ENCODE measurements at places on chromosomes 2 and 18.

DNA sequence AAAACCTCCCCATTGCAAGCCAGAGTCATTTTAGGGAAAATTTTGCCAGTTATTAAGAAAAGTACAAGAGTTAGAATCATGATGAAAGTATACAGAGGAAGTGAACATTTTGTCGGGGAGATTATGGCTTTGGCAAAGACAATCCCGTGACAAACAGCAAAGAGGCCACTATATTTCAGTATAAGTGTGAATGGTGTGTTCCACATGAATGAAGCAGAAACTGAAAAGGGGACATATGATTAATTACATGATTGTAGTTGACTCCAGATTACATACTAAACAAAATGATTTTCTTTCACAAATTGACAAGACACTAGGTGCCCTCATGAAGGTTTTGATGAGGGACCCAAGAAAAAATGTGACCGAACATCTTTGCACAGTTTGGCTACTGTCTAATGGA, 42.0 kb downstream of the SP140 start:
- no peak for DNase-seq

GRCh38 chr2:121245120-121245820, 39.7 kb downstream of the TFCP2L1 start:
- no peak for DNase-seq

GRCh38 chr2:121598087-121598486, 51.2 kb downstream of the CLASP1 start:
- no peak for DNase-seq

DNA sequence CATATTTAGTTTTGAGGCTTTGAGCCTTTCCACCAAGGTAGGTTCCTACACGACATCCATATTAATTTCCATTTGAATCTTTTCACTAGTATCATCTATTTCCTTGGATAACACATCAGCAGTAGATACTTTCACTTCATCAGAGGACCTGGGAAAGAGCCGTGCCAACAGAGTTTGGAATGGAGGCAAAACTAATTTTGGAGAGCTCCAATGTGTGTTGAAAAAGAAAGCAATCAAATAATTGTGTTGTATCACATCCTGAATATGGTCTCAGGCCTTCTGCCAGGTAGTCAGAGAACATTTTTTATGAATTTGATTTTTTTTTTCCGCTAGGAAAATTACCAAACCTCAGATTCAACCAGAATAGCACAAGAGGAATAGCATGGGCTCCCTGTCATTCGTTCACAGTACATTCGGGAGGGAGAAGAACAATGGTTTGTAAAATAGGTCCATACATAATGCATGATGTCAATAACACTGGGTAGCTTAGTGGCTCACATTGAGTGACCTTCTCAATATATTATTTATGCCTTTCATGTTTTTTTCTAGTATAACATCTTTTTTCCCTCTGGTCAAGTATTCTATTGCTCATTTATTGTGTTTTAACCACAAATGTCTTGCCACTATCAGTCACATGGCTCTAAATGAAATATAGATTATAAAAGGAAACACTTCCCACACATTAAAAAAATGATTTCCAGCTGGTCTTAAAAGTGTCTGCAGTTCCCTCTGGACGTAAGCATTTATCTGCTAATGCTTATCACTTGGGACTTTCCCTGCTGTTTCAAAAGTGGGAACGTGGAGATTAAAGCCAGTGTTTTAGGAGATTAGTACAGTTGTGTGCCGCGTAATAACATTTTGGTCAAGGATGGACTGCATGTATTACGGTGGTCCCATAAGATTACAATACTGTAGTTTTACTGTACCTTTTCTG, 68.6 kb upstream of the RAPH1 start:
- DNase-seq, result no peak

GRCh38 chr18:28716338-28716737, 539.4 kb upstream of the CDH2 start:
- DNase-seq, result no peak

DNA sequence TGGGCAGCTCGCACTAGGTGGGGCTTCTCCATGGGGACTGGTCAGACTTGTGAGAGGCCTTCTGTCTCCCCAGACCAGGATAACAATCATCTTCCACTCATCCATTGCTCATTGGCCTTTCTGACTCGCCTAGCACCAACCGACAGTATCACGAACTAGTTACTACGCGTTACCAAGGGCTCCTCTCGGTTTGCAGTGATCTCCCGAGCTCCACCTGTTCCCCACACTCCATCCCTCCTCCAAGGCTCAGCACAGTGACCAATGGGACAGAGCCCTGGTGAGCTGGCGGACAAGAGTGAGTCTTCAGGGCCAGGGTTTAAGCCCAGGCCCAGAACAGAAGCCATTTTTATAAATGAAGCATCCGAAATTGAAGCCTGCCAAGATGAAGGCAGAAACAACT, 42.8 kb upstream of the SMAD7 start:
- no peak for DNase-seq

GRCh38 chr2:36373149-36373926, 17.8 kb downstream of the CRIM1 start:
- no peak for DNase-seq

- DNase-seq, result no peak
Measured at GRCh38 chr18:55573386-55573785, 14.6 kb downstream of the TCF4 start.

DNA sequence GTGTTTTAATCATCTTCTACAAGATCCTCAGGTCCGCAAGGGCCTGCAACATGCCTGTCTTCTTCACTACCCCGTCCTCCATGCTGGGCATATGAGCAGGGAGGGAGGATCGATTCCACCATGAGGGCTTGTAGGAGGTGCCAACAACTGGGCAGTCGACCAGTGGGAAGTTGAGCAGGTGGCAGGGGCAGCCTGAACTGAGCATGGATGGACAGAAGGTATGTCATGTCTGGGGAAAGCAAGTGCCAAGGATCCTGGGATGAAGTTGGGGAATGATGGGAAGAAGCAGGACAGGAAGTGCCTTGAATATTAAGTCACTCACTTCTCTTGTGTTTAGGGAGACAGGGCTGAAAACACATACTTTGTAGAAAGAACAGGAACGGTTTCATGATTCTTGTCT, 44.7 kb downstream of the CTIF start:
- no peak for DNase-seq

DNA sequence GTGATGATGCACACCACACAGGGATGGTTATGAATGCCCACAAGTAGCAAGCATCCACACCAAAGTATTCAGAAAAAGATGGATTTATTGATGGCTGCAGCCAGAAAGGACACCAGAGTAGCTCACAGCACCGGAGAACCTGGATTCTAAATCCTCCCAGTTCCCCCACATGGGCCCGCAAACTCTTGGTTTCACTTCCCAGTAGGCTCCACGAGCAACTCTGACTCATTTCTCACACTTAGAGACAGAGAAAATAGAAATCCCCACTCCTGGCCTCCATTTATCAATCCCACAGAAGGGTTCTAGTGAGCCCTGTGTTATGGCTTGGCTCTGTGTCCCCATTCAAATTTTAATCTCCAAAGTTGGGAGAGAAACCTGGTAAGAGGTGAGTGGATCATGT, 426.7 kb upstream of the MYT1L start:
- no peak for DNase-seq

DNA sequence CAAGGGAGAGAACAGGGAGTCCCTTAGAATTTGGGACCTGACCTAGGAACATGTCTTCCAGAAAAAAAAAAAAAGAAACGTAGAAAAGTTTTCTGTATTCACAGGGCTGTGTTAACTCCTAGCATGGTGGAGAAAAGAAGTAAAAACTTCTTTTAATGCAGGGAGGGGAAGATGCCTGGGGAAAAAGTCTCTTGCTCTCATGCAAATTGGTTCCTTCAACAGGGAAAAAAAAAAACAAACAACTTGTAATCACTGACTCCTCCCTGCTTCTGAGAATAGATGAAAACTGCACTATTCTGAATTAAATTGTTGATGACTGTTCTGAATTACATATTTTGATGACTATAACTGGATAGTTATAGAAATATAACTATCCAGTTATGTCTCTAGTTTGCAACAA, 933.2 kb downstream of the TRIB2 start:
- DNase-seq, result no peak

- DNase-seq, result peak; percentile 4
Measured at GRCh38 chr18:3525870-3526420, 76.0 kb downstream of the TGIF1 start.

DNA sequence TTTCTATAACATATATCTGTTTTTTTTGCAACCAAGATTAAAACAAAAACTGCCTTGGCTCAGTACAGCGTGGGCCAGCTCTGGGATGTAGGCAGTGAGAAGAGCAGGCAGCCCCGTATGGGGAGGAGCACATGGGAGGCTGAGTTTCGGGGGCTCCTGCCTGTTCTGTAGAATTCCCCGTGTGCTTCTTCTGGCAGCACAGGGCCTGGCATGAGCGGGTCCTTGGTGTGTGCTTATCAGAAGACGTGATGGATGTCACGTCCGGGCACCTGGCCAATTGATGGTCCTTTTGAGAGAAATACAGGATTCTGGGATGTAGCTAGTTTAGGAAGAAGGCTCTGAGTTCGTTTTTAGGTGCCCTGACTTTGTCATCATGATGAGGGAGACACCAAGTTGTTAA, 16.2 kb downstream of the IMPA2 start:
- DNase-seq, result no peak

- no peak for DNase-seq
Measured at GRCh38 chr2:145198555-145198954, 678.6 kb upstream of the ZEB2 start.

DNA sequence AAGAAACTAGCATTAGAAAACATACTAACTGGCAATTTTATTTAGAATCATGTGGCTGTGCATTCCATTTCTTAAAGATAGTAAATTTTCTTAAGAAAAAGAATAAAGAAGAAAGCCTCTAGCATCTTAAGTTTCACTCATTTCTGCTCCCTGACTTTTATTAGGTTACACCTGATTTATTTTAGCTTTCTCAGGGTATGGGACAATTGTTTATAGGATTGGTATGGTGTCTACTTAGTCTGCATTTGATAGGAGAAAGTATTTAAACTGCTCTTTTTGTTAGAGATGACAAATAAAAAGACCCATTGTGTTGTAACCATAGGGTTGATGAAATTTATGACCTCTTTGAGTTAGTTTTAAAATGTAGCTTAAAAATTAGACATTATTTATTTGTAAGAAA, 115.2 kb downstream of the PTPRM start:
- DNase-seq, result no peak

GRCh38 chr2:160582081-160582480, 88.5 kb upstream of the RBMS1 start:
- no peak for DNase-seq

DNA sequence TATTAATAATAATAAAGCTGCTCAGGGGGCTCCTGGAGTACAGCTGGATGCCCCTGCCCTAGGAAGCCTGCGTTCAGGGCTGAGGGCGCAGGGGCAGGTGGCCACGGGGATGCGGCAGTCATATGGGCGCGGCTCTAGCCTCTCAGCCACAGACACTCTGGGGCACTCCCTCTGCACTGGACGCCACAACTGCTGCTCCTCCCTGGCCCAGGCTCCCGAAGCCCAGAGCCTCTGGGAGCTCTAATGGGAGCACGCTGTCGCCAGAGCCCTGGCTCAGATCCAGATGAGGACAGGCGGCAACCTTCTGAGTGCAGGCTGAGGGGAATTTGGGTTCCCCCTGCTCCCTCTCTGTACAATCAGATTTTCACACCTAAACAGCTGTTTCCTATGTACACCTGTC, 93.6 kb downstream of the MTCL1 start:
- DNase-seq, result no peak

DNA sequence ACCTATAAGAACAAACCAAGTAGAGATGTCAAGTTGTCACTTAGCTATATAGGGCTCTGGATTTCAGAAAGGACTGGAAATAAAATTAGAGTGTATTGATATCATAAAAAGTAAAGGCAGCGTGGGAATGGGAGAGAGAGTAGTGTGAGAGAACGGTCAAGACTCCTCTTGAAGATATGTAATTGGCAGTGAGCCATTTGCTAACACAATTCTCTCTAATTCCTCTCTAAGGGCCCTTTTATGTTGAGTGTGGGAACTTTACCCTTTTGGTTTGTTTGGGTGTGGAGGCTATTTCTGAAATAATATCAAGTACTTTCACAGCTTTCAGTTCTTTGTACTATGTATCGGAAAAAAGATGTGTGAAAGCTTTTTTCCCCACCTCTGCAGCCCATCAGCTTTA, 196.8 kb downstream of the LRRTM4 start:
- no peak for DNase-seq

DNA sequence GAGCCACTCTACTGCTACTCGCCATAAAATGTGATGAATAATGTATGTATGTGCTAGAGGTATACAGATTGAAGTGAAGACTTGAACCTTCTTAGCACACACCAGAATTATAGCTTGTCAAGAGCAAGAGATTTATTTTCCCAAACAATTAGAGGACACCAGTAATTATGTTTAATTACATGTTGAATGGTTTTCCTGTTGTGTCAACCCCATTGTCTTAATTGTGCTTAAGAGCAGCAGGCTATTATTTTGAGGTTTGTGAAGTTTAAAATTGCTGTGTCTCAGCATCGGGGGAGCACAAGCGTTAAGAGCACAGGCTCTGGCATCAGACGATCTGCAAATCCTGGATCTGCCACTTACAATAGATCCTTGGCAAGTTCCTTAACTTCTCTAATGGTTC, 29.0 kb downstream of the KIF5C start:
- DNase-seq, result no peak

DNA sequence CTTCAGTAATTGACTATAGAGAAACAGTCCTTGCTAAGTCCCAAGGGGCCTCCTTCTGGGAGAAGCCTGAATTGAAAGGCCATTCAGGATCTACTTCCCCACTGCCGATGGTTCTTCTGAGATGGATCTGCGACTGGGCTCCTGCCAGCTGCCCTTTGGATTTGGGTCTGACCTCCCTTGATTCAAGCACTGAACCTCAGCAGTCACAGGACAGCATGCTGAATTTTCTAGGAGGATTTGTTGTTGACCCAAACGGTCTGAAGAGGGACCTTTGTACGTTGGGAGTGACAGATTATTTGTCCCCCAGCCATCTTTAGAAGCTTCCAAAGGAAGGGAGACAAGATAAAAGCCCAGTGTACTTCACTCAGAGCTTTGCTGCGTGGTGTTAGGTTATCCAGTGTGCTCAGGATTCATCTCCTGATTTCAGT, 67.1 kb downstream of the NXPH2 start:
- no peak for DNase-seq
